Body of pancreas (tissue), 4 donors: ENCODE measurements at places on chromosomes 13 and 19.

- DNase-seq: no peak
These were observed 19.7 kb upstream of the ERCC5 start for GRCh38 chr13:102825921-102826706.

DNA sequence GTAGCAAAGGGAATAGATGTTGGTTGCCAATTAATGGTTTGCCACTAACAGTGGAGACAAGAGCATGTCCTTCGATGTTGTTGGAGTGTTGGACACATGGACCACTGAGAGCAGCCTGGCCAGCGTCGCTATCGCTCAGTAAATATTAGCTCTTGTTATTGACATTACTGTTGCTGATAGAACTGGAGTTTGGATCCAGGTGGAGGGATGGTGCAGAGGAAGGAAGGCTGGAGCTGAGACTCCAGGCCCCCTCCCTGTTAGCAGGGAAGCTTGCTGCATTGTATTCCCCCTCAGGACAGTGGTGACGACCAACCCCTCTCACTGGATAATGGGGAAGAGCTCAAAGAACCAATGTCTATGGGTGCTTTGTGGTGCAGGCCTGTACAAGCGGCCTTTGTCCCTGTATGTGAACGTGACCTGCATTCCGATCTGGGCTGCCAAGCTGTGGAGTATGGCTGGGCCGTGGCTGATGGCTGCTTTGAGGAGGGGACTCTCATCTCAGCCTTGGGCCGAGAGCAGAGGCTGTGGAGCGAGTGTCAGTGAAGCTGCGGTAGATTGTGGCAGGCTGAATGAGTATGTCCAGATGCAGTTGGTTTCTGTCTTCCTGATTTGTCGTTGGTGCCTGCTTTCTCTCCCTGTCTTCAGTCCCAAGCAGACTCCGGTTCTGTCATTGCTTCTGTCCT lies 7.0 kb downstream of the CLASRP start:
- no peak for DNase-seq

DNA sequence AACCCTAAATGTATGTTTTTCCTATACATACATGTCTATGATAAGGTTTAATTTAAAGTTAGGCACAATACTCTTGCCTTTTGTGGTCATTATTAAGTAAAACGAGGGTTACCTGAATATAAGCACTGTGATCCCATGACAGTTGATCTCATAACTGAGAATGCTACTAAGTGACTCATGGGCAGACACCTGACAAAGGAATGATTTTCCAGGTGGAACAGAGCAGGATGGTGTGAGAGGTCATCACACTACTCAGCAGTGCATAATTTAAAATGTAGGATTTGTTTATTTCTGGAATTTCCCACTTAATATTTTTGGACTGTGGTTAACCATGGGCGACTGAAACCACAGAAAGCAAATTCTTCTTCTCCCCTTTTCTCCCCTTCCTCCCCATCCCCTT lies 178.9 kb downstream of the UGGT2 start:
- no peak for DNase-seq

DNA sequence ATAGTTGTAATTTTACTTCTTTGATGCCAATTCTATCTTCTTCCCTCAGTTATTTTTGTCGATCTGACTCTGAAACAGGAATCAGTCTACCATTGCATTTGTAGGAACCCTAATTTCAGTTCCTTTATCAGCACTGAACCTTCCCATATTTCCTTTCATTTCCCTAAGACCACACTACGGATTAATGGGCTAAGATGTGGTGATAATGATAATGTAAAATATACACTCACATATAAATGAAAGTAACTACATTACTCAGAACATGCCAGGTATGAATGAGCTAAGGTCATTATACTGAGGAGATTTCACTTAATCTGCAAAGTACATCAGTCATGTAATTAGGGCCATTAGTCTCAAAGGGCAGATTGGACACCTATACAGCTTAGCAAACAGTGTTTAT lies 60.2 kb upstream of the RFC3 start:
- DNase-seq: no peak

GRCh38 chr19:1168572-1169410 lies 5.3 kb downstream of the SBNO2 start:
- DNase-seq: peak; percentile 51

DNA sequence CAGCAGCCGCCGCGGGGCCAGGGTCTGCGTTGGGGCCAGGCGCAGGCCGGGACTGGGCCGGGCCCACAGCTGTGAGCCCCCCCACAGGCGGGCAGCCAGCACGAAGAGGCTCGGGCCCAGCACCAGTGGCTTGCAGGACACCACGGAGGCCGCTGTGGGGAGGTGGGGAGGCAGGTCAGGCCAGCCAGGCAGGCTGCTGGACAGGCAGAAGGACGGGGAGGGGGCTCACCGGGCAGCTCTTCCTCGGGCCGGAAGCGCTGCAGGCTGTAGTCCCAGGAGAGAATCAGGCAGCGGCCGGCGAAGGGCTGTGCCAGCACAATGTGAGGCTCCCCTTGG lies 8.3 kb downstream of the LGI4 start:
- no peak for DNase-seq

GRCh38 chr13:50404116-50404515 lies 388.9 kb downstream of the KCNRG start:
- no peak for DNase-seq

DNA sequence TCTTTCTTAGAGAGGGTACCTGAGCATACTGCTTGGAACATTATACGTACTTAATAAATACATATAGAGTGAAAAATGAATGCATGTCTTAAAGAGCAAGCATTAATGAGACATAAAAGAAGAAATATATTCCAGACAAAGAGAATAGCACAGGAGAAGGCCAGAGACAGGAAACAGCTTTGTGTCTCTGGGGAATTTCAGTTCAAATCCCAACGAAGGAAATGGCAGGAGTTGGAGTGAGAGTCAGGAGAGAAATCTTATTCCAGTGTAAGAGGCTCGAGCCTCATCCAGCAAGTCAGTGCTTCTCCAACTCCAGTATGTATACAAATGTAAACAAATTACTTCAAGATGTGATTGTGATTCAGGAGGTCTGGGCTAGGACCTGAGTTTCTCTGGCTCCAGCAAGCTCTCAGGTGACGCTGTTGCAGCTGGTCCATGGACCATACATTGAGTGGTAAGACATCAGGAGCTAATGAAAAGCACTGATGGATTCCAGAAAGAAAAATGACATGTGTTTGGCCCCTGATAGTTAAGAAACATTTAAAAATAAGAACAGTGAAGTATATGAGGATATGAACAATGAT lies 108.2 kb downstream of the RAP2A start:
- no peak for DNase-seq

GRCh38 chr19:4878491-4878968 lies 11.1 kb upstream of the PLIN3 start:
- DNase-seq: no peak

GRCh38 chr13:50387051-50387581 lies 371.9 kb downstream of the KCNRG start:
- peak; percentile 54 for DNase-seq

- DNase-seq: peak; percentile 94
These were observed 12.3 kb downstream of the HRC start for GRCh38 chr19:49142866-49143335.

DNA sequence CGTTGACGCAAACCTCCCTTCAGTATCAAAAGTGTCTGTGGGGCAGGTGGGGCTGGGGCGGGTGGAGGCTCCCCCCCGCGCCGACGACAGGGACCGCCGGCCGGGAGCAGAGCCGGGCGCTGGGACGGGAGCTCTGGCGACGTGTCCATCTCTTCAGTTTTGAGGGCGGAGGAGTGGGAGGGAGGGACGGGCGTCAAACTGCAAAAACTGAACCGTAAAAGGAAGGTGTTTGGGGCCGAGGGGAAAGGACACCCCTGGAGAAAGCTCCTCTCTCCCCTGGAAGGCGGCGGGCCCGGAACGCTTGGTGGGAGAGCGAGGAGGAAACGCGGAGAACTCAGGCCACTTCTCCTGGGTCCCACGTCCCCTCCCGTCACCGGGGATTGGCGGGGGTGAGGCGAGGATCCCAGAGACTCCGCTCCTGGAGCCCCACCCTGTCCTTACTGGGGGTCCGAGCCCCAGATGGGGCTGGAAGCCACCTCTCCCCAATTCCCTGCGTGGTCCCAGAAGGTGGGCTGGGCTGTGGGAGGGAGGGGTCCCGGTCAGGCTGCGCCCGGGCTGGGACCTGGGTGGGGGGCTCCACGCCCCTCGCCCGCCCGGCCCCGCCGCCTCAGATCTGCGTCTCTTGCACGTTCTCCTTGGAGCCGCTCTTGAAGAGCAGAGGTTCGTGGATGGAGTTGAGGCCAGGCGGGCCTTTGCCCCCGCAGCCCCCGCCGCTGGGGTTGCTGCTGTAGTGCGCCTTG lies 3.4 kb upstream of the ASPDH start:
- no peak for DNase-seq
